ENCODE measurements at places on chromosomes 1 and 21.

DNA sequence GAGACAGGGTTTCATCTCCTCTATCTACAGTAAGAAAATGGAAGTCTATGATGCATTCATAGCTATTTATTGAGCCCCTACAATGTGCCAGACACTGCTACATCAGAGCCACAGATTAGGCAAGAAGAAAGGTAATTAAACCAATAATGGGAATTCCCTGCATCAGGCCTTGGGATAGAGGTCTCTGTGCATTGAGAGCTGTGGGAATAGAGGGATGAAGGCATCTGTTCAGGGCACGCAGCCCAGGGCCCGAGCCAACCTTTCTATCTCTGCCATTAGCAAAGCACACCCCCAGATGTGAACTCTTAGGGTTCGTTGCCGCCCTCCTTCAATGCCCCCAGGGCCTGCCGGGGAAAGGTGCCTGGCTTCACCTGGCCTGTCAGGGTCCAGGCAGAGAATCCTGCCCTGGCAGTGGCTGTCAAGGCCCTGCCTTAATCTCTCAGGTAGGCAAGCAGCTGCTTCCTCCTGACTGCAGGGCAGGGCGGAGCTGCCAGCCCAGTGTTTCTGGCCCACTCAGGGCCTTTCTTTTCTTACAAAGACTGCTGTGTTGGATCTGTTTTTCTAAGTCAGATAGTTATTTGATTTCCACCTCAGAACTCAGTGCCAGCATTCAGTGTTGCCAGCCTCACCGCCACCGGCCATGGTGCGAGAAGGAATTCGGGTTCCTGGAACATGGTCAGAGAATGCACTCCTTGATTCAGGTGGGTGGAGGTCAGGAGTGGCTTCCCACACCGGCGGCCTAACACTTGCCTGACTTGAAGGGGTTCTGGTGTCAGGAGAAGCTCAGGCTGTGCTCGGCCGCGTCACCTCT, 76.1 kb downstream of the PGM1 start:
- DNase-seq: no peak

DNA sequence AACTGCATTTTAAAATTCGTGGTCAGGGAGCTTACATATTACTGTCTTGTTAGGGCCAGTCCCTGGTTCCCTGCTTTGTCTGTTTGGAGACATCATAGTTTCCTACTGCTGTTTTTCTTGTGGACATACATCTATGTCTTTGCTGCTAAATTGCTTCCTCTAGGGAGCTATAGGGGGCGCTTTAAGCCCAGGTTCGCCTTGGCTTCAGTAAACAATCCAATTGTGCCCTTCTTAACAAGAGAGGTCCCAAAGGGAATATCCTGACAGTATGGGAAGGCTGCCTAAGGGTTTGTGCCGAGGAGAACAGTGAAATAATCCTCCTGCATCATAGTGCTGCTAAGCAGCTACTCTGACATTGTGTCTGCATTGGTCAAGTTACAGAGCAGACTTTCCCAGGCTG, 112.5 kb downstream of the USH2A start:
- no peak for DNase-seq

DNA sequence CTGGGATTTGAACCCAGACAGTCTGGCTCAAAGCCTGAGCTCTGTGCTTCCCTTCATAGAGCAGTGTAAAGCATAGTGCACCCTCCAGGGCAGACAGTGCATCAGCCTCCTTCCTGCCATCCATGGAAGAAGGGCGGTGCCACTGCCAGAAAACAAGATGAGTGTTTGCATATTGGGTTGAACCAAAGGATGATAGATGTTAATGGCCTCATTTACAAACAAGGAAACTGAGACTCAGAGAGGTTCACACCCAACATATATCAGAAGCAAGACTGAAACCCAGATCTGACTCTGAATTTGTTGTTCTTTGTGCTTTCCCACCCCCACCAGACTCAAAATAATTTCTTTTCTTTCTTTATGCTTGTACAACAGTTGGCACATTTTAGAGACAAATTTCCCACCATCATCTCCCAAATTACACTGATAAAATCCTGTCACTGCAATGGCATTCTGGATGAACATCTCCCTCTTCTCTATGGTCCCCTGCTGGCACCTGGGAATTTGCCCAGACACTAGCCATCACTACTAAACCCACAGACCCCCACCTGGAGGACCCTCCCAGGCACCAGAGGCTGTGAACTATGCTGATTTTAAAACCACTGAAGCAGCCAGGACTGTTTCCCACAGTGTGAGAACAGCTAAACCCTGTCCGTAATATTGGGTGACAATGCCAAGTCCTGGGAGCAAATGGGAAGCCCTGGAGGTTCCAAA, 45.4 kb upstream of the MPZL1 start:
- no peak for DNase-seq

- DNase-seq: peak; percentile 22
Measured at GRCh38 chr1:43706598-43707189, 642 bp upstream of the ST3GAL3 start.

DNA sequence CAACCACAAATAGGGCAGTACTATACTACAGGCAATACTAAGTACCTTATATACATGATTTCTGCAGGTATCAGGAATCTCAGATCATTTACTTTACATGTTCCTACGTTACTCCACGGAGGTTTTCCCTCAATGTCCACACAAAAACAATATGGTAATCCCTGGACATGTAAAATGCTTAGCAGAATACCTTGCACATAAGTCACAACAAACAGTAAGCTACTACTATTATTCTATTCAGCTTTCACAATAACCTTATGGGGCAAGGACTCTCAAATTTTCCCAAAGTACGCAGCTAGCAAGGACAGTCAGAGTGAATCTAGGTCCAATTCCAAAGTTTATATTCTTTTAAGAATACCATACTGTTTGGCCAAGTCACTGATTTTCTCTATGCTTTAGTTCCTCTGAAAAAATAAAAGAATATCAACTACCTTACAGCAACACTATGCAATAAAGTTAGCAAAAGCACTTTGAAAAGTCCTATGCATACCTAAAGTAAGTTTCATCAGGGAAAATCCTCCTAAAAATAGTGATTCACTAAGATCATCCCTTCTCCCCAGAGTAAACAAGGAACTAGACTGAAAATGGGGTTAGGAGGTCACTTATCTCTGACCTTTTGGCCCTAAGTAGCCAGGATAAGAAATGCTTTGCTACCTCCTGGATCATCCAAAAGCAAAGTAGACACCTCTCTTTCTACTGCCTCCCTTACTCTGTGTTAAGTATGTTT, 67.4 kb downstream of the LUZP1 start:
- DNase-seq: no peak

DNA sequence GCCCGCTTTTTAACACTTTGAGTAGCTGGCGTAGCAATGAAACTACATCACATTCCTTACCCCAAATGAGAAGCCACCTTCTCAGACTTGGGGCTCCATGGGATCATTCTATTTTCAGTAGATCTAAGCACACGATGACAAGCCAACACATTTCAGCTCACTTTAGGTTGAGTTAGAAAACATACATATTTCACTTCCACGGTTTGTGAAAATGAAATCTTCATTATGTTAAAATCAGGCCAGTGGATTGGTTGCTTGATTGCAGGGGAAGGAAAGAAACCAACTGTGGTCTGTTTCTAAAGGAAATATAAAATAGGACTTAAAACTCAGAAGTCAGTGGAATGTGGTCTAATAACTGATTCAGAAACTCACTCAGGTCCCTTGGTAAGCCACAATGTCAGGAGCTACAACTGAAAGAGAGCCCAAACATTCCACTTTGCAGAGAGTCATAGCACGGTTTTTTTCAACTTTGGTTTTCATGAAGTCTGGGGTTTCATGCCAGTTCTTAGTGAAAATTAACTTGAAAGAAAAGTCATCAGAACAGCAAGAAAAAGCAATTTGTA, 82.3 kb upstream of the TIAM1 start:
- no peak for DNase-seq

DNA sequence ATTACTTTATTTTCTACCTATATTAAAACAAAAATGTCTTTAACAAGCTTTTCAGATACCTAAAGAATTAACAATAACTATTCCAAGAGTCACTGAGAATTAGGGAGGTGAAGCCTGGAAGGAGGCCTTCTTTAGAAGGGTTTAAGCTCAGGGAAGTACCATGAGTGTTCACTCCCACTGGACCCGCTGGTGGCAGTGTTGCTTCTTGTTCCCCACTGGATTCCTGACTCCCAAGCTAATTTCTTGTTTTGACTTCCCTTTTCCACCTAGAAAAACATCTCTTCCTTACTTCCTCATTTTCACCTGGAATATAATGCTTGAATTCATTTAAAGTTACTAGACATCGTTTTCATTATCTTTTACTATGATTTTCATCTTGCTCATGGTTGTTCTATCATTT, 264.2 kb downstream of the HMCN1 start:
- no peak for DNase-seq

- DNase-seq: no peak
Measured at GRCh38 chr1:206722751-206723461, 38.2 kb downstream of the MAPKAPK2 start.

GRCh38 chr1:230327892-230328284, 98.2 kb downstream of the PGBD5 start:
- no peak for DNase-seq

GRCh38 chr21:35994613-35995012, 65.7 kb downstream of the SETD4 start:
- DNase-seq: no peak

GRCh38 chr21:23801292-23801691, 1806.0 kb downstream of the MRPL39 start:
- no peak for DNase-seq

GRCh38 chr21:25960402-25960801, 210.2 kb downstream of the APP start:
- DNase-seq: no peak

DNA sequence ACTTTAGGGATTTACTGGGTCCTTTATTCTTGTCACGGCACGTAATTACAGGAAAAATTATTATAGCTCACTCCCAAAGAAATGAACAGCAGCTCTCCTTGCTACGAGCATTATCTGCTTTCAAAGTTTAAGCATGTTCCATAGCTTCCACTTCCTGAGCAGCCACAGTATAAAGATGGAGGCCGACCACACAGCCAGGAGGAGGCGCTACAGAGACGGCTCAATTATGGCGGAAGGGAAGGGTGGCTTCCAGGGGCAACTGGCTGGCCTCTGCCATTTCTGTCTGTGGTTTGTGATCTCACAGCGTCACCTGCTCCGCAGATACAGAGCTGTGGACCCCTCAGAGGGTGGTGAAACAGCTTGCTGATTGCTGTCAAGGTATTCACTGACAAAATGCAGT, 212.3 kb upstream of the GREM2 start:
- DNase-seq: no peak

- no peak for DNase-seq
Measured at GRCh38 chr1:198118134-198118533, 38.7 kb upstream of the NEK7 start.

DNA sequence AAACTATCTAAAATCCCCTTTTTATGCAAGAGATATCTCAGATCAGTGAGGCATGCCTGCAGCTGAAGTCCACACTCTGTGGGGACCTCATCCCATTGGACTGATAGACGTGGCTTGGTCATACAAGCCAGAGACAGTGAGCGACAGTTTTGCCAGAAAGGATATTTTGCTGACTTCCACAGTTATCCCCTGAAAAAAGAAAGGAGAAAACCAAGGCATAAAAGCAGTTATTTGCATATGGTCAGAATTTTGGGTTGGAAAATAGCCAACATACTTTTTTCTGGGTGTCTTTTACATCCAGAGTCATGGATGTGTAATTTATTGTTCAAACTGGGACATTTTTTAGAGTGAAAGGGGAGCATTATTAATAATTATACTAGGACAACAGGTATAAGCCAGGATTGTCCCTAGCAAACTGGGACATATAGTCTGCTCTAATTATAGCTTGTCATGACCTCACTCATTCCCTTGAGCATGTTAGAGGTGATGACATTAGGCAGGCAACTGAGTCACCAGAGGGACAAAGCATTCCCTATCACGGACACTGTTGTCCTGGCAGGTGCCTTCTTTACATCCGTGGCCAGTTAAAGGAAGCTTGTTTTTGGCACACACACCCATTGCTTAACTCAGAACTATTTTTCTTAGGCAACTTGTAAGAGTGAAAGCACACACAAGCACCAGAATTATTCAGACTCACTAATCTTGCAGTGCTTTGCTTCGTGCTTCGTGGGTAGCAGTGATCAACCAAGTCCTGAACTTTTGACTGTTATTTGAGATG, 65.5 kb downstream of the PRRX1 start:
- DNase-seq: no peak

- no peak for DNase-seq
Measured at GRCh38 chr1:99503276-99503747, 142.6 kb upstream of the PALMD start.

GRCh38 chr1:39269349-39269748, 64.9 kb downstream of the MACF1 start:
- no peak for DNase-seq

- no peak for DNase-seq
Measured at GRCh38 chr1:191086910-191087309, 609.2 kb upstream of the BRINP3 start.

DNA sequence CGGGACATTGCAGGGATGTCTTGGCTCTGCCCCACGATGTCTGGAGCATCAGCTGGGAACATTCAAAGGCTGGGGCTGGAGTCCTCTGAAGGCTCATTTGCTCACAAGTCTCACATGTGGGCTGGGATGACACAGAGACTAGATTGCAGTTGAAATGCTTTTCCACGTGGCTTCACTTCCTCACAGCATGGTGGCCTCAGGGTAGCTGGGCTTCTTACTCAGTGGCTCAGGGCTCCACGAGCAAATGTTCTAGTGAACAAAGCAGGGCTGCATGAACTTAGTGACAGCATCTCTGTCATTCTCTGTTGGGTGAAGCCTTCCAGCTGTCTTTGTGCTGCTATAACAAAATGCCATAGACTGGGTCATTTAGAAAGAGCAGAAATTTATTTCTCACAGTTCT, 247.0 kb upstream of the POU3F1 start:
- no peak for DNase-seq

DNA sequence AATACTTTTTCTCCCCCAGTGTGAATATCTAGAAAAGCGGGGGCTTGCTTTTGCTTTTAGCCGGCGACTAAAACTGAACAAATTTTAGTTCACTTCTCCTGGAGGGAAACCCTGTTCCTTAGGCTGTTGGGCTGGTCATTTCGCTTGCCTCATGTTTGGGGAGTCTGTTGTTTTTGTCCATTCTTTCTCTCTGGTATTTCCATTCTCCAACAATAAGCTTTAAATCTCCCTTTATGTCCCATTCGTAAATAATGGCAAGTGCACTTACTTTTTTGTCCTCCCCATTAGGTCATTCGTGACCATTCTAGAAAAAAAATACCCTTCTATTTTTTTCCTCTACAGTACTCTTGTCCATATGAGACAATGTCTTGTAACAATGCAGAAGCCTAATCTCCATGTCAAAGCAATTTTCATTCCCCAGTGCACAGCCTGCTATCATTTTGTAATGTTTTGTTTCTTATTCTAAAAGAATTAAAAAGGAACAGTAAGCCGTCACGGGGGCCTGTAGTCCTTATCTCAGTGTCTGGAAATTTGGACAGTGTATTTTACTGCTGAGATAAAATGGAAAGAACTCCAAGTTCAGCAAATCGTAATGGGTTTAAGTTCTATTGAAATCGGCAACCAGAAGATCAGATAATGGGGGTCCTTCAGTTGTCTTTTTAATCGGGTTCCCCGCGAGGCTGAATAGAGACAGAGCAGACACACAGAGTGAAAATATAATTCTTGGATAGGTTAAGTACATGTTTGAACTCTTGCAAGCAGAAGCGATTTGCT, 21.8 kb downstream of the PROX1 start:
- DNase-seq: no peak
